ENCODE measurements at places on chromosomes 11 and 22.

GRCh38 chr11:94130298-94131046 lies 1.8 kb downstream of the PANX1 start:
- DNase-seq, result no peak

DNA sequence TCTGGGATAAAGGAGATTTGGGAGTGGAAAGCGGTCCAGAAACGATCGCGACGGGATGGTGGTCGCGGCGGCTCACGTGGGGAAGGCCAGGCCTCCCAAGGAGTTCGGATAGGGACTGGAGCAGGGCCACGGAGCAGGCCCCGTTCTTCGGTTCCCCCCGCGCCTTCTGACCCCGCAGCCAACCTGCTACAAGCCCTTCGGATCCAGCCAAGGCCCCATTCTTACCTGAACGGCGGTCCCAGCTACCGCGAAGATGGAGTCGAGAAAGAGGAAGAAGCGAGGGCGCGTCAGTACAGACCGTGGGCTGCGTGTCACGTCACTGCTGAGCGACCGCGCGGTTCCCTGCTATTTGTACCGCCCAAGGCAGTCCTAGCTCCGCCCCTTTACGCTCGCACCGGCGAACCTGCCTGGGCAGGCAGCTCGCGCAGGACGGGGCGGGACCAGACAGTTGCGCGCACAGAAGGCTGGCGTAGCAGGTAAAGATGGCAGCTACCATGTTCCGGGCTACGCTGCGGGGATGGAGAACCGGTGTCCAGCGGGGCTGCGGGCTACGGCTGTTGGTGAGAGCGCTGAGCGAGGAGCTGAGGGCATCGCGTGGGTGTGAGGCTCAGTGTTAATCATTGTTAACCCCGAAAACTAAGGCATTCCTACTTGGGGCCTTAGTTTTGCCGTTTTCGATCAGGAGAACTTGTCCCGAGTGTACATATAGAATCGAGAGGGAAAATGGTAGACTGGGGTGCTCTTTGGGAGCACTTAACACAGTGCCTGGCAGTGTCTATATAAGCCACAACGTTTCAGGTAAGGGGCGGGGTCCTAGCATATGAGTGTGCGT lies at the start of the genes FAU and MRPL49:
Gene FAU (minus strand): TSS at position 270 of the 832 bp plus-strand sequence. CDS start 321 bp downstream, outside the sequence.
Gene MRPL49 (plus strand): TSS at position 457 of the 832 bp plus-strand sequence. CDS start 26 bp downstream, at position 483.
- DNase-seq, result peak; percentile 89

DNA sequence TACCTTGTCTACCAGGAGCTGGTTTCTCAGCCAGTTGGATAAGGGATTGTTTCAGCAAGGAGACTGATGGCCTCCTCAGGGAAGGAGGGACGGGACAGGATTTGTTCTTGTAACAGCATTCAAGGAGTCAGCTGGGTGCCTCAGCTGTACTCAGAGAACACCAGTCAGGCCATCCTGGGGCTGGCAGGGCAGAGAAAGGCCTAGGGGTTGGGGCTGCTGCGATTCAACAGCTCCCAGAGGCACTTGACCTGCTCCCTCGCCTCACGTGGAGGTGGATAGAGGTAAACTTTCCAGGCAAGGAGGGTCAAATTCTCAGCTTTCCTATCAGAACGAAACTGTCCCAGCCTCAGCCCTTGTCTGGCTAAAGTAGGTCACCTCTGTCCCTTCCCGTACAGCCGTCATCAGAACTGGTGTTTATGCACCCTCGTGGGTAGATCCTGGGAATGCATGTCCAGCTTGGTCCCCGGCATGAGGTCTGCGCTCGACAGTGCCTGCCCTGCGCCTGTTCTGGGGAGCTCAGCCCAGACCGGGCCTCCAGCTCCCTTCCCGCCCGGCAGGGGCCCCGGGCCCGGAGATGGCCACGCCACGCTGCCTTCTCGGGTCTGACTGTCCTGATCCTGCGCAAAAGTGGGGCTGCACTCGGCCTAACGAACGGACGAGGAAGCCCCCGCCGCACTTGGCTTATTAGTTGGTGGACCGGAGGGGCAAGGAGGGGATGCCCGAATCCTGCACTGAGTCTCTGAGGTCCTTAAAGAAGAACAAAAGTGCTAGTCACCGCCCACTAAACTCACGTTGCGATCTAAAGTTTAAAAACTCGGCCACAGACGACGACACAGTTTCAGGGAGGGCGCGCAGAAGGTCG lies 762 bp upstream of the CCDC134 start:
- no peak for DNase-seq

DNA sequence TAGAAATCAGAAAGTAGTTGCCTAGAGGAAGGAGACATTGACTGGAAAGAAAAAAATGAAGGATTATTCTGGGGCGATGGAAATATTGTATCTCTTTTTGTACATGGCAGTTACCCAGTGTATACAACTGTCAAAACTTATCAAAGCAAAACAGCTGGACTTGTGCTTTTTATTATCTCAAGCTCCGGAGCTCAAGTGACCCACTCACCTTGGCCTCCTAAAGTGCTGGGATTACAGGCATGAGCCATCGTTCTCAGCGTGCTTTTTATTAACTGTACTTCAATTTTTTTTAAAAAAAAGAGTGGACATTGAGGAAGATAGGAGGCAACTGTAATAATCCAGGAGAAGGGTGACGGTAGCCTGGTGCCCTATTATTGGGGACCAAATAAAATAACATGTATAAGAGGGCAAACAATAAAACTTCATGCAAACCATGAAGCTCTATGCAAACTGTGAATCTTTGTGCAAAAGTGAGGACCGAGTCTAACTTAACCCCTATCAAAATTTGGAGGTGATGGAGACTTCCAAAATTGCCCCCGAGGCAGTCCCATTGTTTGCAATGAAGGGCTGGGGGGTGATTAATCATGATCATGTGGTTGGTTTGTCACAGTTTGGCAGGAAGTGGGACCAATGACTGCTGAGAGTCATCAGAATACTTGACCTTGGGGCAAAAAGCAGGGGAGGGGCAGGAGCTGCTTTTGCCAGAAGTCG lies 23.5 kb downstream of the FZD4 start:
- no peak for DNase-seq

DNA sequence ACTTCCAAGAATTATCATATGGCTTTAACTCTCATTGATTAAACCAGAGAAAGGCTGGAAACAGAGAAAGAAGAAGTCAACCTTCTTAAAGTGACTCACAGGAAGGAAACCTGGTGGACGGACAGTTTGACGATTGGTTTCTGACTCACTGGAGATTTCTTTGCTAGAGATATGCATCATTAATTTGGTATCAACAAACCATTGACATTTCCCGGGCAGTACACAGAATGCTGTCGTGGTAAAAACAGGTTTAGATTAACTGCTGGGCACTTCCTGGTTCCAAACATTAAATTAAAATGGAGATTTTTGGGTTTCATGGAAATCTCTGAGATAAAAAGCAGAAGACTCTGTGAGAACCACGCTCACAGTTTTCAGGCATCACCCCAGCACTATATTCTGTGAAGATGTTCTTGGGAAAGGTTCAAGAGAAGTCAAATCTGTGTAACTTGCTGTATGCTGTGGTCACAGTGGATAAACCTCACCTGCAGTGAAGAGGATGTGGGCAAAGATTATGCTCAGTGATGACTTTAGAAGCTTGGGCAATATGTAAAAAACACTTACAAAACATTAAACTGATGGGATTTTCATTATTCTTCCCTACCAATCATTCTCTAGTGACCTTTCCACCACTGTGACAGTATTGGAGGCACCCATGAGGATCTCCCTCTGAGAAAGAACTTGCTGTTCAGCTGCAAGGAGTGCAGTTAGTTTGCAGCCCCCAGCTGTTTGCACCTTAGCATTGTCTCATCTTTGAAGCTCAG lies 61.1 kb upstream of the CD44 start:
- DNase-seq, result no peak

- no peak for DNase-seq
These were observed 28.0 kb downstream of the FLRT1 start for GRCh38 chr11:64063777-64064176.

GRCh38 chr11:10387206-10388083 lies 67.6 kb upstream of the AMPD3 start:
- no peak for DNase-seq

DNA sequence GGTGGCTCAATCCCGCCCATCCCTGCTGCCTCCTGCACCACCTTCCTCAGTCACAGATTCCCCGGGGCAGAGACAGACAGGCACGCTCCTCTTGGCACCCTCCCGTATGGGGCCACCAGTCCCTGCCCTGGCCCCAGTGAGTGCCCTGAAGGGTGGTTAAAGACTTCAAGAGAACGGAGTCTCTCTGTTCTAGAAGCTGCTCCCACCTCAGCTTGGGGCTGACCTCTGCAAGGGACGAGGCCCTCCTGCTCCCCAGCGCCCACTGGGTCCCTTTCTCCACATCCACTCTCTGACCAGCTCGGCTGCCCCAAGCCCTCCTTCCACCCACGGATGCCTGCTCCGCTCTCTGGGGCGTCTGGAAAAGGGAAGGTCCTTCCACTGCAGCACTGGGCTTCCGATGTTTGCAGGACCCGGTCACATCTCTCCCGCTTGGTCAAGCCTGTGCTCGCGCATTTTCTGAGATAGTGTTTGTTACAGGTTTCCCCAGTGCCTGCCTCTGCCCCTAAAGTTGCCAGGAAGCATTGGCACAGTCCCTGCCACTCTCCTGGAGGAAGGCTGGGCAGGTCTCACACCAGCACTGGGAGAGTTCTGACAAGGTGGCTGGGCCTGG lies 1487.9 kb downstream of the TBC1D22A start:
- DNase-seq, result no peak

- no peak for DNase-seq
These were observed 63.4 kb downstream of the NRXN2 start for GRCh38 chr11:64659417-64660144.

- DNase-seq, result no peak
These were observed 1.5 kb upstream of the VPREB3 start for GRCh38 chr22:23755711-23756110.

DNA sequence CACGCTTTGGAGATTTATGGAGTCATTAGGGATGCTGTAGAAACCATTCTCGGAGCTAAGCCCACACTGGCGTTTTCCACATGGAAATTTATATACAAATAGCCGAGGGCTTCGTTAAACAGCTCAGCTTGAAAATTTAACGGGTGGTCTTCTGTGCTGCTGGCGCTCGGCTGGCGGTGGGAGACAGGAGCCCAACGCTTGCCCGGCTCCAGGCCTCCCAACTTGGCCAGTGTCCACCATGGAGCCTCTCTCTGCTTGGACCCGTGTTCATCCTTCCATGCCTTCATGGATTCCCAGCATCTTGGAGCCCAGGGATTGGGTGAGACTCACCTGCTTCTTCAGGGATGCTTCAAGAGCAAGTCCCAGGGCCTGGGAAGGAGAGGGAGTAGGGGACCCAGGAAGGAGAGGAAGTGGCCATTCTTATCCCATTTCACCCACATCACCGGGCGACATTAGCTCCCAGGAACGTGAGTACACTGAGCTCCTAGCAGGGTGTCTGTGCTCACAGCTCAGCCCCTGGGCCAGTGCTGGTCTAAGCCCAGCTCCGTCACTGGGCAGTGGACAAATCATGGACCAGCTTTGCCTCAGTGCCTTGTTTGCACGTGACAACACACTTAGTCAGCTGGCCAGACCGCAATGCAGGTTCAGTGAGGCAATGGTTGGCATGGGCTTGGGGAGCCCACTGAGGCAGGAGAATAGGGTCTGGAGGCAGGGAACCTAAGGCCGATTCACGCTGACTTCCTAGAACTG lies 944.3 kb downstream of the BRD1 start:
- DNase-seq, result peak; percentile 42

Data from spinal cord (tissue), 10 donors.